Adipocyte (in vitro differentiated cells): ENCODE measurements at places on chromosomes 12 and 14.

GRCh38 chr14:106547735-106548434, 1021.5 kb downstream of the TMEM121 start:
- DNase-seq = no peak

- peak; percentile 68 for DNase-seq
Observed at GRCh38 chr12:100267603-100268281, 765 bp downstream of the SCYL2 start.

GRCh38 chr14:35355981-35356841, 48.3 kb downstream of the NFKBIA start:
- DNase-seq = peak; percentile 55

GRCh38 chr14:93725993-93726392, 62.3 kb downstream of the PRIMA1 start:
- no peak for DNase-seq

DNA sequence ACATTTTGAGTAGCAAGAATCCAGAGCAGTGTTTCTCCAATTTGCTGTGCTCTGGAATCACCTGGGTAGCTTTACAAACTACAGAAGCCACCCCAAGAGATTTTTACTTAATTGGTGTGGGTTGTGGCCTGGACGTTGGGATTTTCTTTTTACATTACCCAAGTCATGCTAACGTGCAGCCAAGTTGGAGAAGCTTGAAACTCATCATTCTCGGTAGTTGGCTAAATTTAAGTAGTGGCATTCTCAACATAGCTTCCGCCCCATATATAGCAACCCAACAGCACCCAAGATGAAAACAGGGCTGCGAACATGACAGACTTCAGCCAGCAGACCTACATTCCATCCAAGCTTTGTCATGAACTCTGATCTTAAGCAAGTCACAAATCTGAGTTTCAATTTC, 25.0 kb downstream of the DAD1 start:
- DNase-seq = no peak

DNA sequence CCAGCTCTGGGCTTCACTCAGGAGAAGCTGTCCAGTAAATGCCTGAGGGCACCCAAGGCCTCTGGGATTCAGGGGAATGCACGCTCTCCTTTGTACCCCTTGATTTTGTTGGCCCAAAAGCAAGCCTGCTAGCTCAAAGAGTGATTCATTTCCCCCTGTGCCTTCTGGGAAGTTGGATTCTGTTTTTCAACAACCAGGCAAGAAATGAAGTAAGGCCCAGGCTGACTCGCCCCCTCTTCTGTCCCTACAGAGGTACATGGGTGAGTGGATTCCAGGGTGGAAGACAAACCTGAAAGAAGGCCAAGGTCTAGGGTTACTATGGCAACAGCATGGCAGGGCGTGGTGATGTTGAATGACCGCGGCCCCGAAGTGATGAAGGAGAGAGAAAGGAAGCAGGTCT, 9.3 kb upstream of the SERPINA5 start:
- DNase-seq = peak; percentile 40

- DNase-seq = no peak
Observed at GRCh38 chr12:2691345-2692071, 103.3 kb upstream of the FKBP4 start.
